Femur (tissue), 1 donor: ENCODE measurements at places on chromosomes 6 and 20.

GRCh38 chr6:158970640-158971275, 29.2 kb downstream of the RSPH3 start:
- no peak for DNase-seq

DNA sequence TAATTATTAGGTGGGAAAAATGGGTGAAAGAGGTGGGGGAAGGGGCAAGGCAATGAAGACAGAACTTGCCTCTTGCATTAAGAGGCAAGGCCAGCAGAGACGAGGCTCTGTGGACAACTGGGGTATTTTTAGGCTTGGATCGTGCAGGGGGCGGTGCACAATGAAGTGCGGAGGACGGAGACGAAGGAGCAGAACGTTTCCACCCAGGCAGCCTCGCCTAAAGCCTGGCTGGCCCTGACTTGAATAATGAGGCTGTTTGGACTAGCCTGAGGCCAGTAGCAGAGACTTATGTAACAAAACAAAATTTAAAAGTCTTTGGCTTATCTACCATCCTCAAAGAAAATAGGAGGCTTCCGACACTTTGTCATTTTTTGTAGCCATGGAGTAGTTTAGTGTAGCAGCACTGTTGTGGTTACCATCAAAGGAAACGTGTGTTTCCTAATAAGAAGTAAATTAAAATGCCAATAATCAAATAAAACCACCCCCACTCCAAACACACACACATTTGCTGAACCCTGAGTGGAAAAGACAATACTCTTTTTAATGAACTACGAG, 370.0 kb upstream of the CNR1 start:
- DNase-seq: no peak

- DNase-seq: no peak
Observed at GRCh38 chr20:62104791-62105345, 17.4 kb upstream of the LSM14B start.

DNA sequence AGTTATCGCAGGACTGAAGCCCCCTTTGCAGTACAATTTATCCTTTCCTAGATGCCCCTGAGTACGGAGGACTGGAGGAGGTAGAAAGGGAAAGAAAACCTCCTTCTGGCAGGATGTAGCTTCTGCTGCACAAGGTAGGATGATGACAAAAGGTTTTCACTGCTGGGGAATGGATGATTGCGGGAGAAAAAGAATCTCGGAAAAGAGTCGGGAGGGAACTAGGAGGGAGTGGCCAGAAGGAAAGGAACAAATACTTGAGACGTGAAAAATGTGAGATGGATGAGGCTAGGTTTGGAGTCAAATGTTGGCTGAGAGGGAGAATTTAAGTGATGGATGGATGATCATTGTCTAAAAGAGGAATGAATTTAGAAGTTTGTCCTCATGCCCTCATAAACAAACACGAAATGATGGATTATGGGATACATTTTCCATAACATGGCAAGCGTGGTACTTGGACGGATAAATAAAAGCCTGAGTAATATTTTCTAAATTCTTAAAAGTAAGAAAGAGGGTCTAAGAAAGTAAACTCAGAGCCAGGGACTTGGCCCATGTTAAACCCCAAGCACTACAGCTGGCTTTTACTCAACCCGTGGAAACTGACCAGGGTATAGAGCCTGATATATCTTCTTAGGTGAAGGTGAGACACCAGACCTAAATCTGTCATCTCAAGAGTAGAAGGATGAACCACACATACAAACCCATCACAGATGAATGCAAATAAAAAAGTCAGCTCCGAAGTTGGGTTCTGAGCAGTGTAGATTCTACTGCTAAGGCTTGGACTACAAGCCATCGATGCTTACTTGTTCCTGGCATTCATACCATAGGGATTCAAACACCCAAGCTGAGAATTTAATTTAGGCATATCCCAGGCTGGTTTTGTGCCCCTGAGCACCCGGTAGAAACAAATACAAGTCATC, 72.4 kb downstream of the HFE start:
- DNase-seq: peak; percentile 46

GRCh38 chr6:70033781-70034180, 167.4 kb downstream of the COL19A1 start:
- no peak for DNase-seq

DNA sequence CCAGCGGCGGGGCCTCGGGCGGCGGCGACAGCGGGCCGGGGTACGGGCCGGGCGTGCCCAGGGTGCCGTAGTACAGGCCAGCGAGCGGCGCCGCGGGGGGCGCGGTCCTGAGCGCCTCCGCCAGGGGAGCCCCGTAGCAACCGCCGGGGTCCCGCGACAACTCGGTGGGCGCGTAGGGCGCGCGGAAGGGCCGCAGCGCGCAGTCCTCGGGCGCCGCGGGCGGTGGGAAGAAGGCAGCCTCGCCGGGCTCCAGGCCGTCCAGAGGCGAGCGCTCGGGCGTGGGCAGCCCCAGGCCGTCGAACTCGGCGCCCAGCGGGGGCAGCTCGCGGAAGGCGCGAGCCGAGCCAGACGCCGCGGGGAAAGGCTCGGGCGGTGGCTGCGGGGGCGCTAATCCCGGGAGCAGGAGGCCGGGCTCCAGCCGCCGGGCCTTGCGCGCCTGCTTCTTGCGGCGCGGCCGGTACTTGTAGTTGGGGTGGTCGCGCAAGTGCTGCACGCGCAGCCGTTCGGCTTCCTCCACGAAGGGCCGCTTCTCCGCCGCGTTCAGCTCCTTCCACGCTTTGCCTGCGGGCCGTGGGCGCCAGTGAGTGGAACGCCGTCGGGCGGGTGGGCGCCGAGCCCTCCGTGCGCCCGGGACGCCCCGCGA, 916 bp downstream of the SOX18 start:
- peak; percentile 22 for DNase-seq

- no peak for DNase-seq
Observed at GRCh38 chr6:29493261-29493660, 5.5 kb upstream of the MAS1L start.

DNA sequence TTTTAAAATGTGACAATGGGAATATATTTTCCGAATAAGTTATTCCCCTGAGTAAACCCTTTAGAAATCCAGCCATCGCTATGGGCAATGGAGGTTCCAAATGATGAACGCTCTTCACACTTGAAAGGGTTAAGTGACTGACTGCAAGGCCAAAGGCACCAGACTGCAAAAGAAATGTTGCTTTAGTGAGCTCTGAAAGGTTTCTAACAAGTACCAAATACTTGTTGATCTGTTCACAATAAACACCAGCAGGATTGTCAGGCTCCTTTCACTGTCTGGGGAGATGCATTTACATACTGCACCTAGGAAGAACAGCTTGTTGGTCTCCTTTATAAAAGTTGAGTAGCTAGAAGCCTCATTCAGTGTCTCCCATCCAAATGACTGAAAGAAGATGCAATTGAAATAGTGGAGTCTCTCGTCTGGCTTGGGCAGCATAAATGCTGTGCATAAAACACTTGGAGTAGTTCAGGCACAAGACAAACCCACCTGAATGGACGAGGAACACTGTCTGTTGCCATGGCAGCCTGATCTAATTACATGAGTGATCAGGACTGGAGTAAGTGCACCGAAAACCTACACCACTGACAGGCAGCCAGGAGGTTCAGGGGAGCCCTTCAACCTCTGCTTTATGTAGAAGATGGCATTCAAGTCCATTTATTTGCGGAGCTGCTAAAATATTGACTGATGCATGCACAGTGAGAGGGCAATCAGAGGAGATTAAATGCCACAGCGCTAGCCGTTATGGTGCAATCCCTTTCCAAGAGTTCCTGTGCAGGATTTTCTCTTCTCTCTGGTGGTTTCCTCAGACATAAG, 2.9 kb downstream of the ATXN1 start:
- DNase-seq: no peak

- no peak for DNase-seq
Observed at GRCh38 chr6:23173234-23173633, 603.9 kb downstream of the HDGFL1 start.
